ENCODE measurements at places on chromosomes 1 and 21.
A peak's percentile ranks its signal among the peaks of the same experiment; 100 is the strongest.

DNA sequence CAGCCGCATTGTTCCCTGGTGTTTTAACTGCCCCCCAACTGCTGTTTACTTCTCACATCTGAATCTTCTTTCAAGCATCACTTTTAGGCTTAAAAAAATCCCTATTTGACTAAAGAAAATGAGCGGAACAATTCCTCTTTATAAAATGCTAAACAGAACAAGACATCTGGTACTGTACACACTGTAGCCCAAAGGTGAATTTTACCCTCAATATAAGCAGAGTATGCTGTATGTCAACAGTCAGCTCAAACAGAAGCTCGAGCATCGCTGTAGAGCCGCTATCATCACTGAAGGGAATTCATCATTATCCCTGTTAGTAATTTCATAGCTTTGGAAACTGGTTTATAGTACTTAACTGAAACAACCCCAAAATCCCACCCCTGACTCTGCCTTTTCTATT is 85.3 kb downstream of the LRRC8D start:
- ATAC-seq, result no peak

DNA sequence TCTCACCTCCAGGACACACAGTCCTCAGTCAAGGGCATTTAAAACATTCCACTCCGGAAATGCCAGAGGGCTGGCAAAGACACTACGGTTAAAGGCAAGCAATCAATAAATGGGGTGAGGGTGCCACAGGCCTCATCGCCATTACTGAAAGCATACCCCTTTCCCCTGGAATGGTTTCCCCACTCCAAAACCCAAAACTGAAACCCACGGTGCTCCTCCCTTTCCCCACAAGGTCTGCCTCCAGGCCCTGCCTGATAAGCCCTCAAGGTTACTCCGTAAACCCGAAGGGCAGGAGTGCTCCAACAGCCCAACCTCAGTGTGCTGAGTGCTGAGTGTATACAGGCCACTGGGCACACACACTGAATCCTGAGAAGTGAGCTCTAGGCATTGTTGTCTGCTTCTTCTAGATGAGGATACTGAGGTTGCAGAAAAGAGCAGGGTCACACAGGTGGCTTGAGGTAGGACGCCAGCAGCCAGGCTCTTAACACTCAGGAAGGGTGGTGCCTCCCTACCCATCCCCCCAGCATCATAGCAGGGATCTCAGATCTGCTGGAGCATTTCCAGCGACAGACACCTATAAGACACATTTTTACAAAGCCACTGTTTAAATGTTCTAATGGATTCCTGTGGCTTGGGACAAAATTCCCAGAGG is 29.0 kb downstream of the SSBP3 start:
- ATAC-seq, result no peak

DNA sequence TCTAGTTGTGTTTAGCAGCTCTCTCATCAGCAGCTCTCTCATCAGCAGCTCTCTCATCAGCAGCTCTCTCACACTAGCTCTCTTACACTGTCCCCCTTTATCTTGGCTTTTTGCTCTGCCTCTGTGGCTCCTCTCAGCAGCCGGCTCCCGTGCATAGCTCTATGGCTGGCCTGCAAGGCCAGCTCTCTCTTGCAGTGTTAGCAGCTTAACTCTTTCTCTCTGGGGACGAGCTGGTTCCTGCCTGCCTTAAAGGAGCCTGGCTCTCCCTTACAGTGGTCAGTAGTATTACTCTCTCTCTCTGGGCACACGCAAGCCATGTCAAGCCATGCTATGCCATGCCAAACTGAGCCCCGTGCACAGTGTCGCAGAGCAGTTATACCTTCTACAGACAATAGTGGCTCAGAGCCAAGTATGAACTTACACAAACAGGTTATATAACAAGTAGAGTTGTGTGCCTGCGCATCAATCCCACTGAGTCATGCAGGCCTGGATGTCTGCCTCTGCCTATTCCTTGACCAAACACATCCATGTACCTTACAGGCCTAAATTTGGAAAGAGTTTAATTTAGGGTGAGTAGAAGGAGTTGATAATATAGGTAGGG is 295.9 kb downstream of the TPR start:
- no peak for ATAC-seq

DNA sequence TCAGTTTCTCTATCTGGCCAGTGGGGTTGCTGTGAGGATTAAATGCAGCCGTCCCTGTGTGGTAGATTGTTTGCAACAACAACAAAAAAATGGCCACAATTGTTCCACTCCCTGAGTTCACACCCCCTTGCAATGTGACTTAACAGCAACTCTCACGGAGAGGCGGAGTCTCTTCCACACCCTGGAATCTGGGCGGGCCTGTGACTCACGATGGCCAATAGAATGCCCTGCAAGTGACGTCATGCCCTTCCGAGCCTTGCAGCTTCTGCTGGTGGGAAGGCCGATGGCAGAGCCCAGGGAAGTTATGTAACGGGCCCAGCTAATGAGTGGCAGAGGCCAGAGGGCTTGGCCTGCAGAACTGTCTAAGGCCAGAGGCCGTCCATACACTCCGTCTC is 87.9 kb downstream of the RIPK4 start:
- no peak for ATAC-seq

GRCh38 chr1:235923466-235924021 is 56.8 kb upstream of the LYST start:
- peak; percentile 56 for ATAC-seq

GRCh38 chr1:18972991-18973390 is 16.5 kb upstream of the IFFO2 start:
- no peak for ATAC-seq

- ATAC-seq, result no peak
Observed at GRCh38 chr21:39400173-39400572, 45.4 kb downstream of the LCA5L start.
